ENCODE measurements at places on chromosomes 2 and 18. TPM values are rescaled to one million over a fixed set of nuclear protein-coding genes. Genes with fewer than 3 reads are reported as not detected.
A peak's percentile ranks its signal among the peaks of the same experiment; 100 is the strongest.

DNA sequence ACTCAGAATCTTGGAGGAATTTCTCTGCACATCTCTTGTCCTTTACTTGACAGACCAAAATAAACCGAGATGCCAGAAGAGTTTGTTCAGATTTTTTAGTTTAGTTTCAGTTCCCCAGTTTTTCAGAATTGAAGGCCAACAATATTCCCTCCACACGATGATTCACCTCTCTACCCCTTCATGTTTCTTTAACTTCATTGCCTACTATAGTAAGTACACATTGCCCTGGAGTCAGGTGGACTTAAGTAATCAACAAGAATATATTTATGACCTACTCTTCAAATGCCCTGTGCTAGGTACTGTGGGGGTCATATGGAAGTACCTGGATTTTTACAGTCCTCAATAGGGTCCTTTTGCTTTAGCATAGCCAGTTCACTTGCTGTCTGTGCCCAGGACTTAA, 79.6 kb upstream of the CTLA4 start:
- no peak overlapping the region for H3K4me3 ChIP-seq
- H3K27ac ChIP-seq = no peak overlapping the region
- H3K36me3 ChIP-seq = no peaks in the 10 kb centered on the region
- H3K27me3 ChIP-seq = no peaks in the 10 kb centered on the region
- peaks cover 19% of the 10 kb centered on the region for H3K4me1 ChIP-seq

- no peak overlapping the region for H3K4me3 ChIP-seq
- no peak for DNase-seq
- H3K4me1 ChIP-seq = no peaks in the 10 kb centered on the region
- no peak overlapping the region for H3K27ac ChIP-seq
These were observed 2.9 kb downstream of the LRATD1 start for GRCh38 chr2:14635391-14635871.

GRCh38 chr2:44388877-44389276, 27.1 kb downstream of the CAMKMT start:
- peaks cover 26% of the 10 kb centered on the region for H3K36me3 ChIP-seq
- H3K27me3 ChIP-seq = no peaks in the 10 kb centered on the region
- H3K4me1 ChIP-seq = peaks cover 20% of the 10 kb centered on the region
- no peak overlapping the region for H3K4me3 ChIP-seq
- DNase-seq = no peak

DNA sequence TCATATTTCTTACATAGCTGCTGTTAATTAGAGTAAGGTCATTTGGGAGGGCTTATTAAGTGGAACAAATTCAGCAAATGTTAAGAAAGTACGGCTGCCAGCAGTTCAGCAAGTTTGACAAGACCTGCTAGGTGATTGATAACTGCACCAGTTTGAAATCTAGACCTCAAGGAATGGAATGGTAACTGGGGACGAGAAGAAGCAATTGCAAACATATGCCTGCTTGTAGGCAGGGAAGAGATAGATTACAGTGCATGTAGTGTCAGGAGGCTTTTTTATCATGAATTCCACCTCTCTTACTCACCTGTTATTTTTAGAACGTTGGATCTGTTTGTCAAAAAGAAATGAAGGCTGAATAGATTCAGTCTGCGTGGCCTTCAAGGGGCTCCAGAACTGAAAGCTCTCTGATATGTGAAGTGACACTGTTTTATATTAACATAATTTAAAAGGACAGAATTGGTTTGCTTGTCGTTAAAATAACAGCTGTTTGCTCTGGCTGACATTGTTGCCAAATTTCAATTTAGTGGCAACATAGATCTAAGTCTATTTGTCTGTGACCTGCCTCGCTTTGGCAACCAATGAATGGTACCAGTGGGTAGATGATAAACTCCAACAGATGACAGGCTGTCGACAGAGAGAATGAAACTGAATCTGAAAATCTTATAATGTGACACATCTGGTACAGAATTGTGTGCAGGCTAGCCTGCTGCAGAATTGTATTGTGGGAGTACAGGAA, 199.3 kb downstream of the ZNF407 start:
- H3K27me3 ChIP-seq = no peaks in the 10 kb centered on the region
- H3K27ac ChIP-seq = no peak overlapping the region
- peaks cover 21% of the 10 kb centered on the region for H3K4me1 ChIP-seq
- peaks cover 1% of the 10 kb centered on the region for H3K36me3 ChIP-seq
- DNase-seq = peak; percentile 15
- H3K4me3 ChIP-seq = no peak overlapping the region

DNA sequence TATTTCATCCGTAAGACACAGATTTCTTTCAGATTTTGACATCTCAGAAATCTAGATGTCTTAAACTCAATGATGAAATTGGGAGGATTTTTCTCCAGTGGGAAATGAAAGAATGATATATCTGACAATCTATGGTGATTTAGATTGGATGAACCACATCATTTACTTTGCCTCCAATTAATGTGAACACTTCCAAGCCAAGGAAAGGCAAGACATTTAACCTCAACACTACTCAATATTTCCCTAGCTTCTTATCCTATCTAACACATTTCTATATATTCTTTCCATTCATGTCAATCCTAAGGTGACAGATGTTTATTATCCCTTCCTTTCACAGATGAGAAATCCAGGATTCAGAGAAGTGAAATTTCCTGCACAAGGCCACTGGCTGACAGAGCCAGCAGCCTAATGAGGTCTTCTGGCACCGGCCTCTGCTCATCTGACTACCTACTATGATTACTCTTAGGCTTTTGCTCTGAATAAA, 327.6 kb downstream of the IRS1 start:
- H3K36me3 ChIP-seq = no peaks in the 10 kb centered on the region
- H3K4me1 ChIP-seq = no peaks in the 10 kb centered on the region
- no peak for DNase-seq
- no peaks in the 10 kb centered on the region for H3K27me3 ChIP-seq
- no peak overlapping the region for H3K27ac ChIP-seq
- no peak overlapping the region for H3K4me3 ChIP-seq

GRCh38 chr2:26702025-26702424, 9.5 kb downstream of the KCNK3 start:
- no peaks in the 10 kb centered on the region for H3K36me3 ChIP-seq
- H3K4me3 ChIP-seq = no peak overlapping the region
- no peak for DNase-seq
- no peaks in the 10 kb centered on the region for H3K4me1 ChIP-seq
- no peak overlapping the region for H3K27ac ChIP-seq

GRCh38 chr2:12844511-12844910, 127.8 kb downstream of the TRIB2 start:
- H3K27ac ChIP-seq = no peak overlapping the region
- H3K36me3 ChIP-seq = no peaks in the 10 kb centered on the region
- peaks cover 9% of the 10 kb centered on the region for H3K27me3 ChIP-seq
- DNase-seq = no peak
- no peak overlapping the region for H3K4me3 ChIP-seq

DNA sequence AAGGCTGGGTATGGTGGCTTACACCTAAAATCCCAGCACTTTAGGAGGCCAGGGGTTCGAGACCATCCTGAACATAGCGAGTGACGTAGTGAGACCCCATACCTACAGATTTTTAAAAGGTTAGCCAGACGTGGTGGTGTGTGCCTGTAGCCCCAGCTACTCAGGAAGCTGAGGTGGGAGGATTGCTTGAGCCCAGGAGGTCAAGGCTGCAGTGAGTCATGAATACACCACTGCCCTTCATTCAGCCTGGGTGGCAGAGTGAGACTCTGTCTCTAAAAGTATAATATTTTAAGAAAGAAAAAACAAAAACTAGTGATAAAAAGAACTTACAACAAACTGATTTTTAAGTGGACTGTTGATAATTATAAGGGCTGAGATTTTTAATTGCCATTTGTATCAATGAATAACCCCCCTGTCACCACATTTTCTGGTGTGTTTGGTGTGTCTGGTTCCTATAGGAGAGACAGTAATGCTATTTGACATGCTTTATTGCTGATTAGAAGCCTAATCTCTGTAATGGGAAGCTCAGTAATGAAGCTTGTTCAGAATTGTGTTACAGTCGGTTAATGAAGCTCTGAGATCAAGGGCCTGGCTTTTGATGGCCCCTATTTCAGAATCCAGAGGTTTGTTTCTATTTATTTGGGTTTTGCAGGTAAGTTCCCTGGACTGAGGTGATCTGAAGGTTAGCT, 147.0 kb downstream of the NEDD4L start:
- H3K4me3 ChIP-seq = no peak overlapping the region
- no peaks in the 10 kb centered on the region for H3K36me3 ChIP-seq
- no peaks in the 10 kb centered on the region for H3K27me3 ChIP-seq
- peaks cover 8% of the 10 kb centered on the region for H3K4me1 ChIP-seq

GRCh38 chr2:219987830-219988229, 360.4 kb downstream of the SLC4A3 start:
- peaks cover 2% of the 10 kb centered on the region for H3K27me3 ChIP-seq
- H3K4me3 ChIP-seq = no peak overlapping the region
- no peaks in the 10 kb centered on the region for H3K4me1 ChIP-seq
- no peaks in the 10 kb centered on the region for H3K36me3 ChIP-seq

DNA sequence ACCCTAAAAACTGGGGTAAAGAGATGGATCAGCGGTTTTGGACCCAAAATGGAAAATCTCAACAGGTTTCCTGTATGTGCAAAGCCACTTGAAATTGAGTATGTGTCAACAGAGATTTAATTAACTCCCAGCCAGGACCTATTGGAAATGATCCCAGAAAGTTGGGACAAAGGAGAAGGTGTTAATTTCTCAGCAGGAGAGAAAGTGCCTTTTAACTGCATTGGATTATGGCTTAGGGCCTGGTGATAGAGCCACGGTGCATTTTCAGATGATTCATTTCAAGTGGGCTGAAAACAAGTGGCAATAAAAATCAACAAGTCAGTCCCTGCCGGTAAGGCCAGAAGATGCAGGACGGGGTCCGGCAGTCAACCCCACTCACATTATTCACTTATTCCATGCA, 80.2 kb upstream of the BCL11A start:
- H3K4me3 ChIP-seq = no peak overlapping the region
- H3K27ac ChIP-seq = no peak overlapping the region
- H3K4me1 ChIP-seq = no peaks in the 10 kb centered on the region
- no peaks in the 10 kb centered on the region for H3K36me3 ChIP-seq

DNA sequence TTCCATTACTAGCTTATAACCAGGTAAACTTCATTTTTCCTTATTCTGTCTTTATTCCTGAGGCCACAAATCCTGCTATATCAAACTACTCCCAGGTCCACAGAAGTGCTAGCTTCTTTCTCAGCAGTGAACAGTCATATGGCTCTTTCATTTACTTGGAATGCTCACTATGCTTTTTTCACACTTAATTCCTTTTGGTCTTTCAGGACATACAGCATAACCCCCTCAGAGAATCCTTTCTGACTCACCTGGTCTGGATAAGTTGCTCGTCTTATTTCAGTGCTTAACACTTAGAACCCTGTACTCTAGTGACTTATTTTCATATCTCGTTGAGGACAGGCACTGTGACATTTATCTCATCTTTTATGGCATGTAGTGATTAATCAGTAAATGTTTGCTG, 325.0 kb upstream of the UBE2E3 start:
- H3K4me1 ChIP-seq = no peaks in the 10 kb centered on the region
- H3K27me3 ChIP-seq = no peaks in the 10 kb centered on the region
- no peaks in the 10 kb centered on the region for H3K36me3 ChIP-seq
- no peak for DNase-seq
- H3K27ac ChIP-seq = no peak overlapping the region

DNA sequence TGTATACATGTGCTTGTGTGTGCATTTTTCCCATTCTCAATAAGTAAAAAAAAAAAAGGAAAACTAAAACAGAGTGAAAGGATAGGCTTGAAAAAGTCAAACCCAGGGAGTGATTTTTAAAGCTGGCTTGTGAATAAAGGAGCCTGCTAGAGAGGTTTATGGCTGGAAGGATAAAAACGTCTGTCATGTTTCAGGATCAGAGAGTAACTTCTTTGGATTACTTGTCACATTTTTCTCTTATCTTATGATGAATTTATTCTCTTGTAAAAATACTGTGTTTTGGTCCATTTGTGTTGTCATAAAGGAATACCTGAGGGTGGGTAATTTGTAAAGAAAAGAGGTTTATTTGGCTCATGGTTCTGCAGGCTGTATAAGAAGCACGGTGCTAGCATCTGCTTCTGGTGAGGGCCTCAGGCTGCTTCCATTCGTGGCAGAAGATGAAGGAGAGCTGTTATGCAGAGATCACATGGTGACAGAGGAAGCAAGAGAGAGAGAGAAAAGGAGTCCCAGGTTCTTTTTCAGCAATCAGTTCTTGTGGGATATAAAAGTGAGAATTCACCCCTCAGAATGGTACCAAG, 89.1 kb downstream of the OSBPL6 start:
- no peaks in the 10 kb centered on the region for H3K4me1 ChIP-seq
- DNase-seq = no peak
- no peak overlapping the region for H3K4me3 ChIP-seq
- no peak overlapping the region for H3K27ac ChIP-seq

GRCh38 chr2:59282374-59283057, 1041.4 kb upstream of the FANCL start:
- H3K36me3 ChIP-seq = no peaks in the 10 kb centered on the region
- H3K27ac ChIP-seq = no peak overlapping the region
- DNase-seq = no peak
- H3K4me1 ChIP-seq = no peaks in the 10 kb centered on the region

- H3K27ac ChIP-seq = no peak overlapping the region
- peaks cover 32% of the 10 kb centered on the region for H3K36me3 ChIP-seq
- H3K4me1 ChIP-seq = peaks cover 40% of the 10 kb centered on the region
- no peaks in the 10 kb centered on the region for H3K27me3 ChIP-seq
- DNase-seq = no peak
These were observed 62.2 kb downstream of the MFSD6 start for GRCh38 chr2:190470256-190470826.

DNA sequence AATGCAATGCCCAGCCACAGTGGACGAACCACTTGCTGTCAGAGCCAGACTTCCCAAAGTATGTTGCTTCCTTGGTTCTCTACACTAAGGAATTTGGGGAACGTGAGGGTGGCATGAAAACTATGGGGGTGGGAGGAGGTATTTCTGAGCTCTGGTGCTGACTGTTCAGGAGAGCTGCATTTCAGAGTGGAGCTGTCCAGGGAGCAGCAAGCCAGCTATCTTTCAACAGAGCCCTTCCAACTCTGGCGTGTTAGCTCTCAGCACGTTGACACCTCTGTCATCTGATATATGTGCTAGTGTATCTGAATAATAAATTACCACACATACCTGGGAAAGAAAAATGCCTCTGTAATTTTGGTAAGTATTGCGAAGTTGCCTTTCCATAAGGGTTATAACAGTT, 66.1 kb downstream of the SAP130 start:
- no peak overlapping the region for H3K4me3 ChIP-seq
- DNase-seq = no peak
- H3K27ac ChIP-seq = no peak overlapping the region
- peaks cover 30% of the 10 kb centered on the region for H3K36me3 ChIP-seq
- no peaks in the 10 kb centered on the region for H3K4me1 ChIP-seq
- H3K27me3 ChIP-seq = no peaks in the 10 kb centered on the region

GRCh38 chr2:112121682-112122254, 16.4 kb upstream of the FBLN7 start:
- no peak overlapping the region for H3K4me3 ChIP-seq
- no peak overlapping the region for H3K27ac ChIP-seq
- no peaks in the 10 kb centered on the region for H3K27me3 ChIP-seq
- peak; percentile 75 for DNase-seq
- peaks cover 15% of the 10 kb centered on the region for H3K4me1 ChIP-seq

GRCh38 chr2:215110918-215111317, 27.5 kb downstream of the ABCA12 start:
- DNase-seq = no peak
- H3K27me3 ChIP-seq = no peaks in the 10 kb centered on the region
- H3K36me3 ChIP-seq = no peaks in the 10 kb centered on the region

HOXD9 gene
- total RNA-seq = not detected

FAM237A gene
- not detected for total RNA-seq

RND3 gene
- not detected for total RNA-seq

FBLN7 gene
- total RNA-seq = 34.5 TPM

BCL2L11 gene
- total RNA-seq = 12.8 TPM

SKOR2 gene
- not detected for total RNA-seq

CD8B gene
- 0.94 TPM for total RNA-seq

RNF144A gene
- total RNA-seq = 50.6 TPM

RTP5 gene
- not detected for total RNA-seq

All from activated naive CD4-positive, alpha-beta T cell treated with anti-CD3 and anti-CD28 coated beads for 36 hours (primary cell).